ENCODE measurements at places on chromosomes 3 and 15.

- no peak for DNase-seq
Measured at GRCh38 chr3:132399054-132399929, 18.0 kb upstream of the DNAJC13 start.

- no peak for DNase-seq
Measured at GRCh38 chr3:27568393-27568792, 84.2 kb upstream of the SLC4A7 start.

GRCh38 chr15:85788771-85789495 is 5.8 kb downstream of the KLHL25 start:
- DNase-seq, result no peak

DNA sequence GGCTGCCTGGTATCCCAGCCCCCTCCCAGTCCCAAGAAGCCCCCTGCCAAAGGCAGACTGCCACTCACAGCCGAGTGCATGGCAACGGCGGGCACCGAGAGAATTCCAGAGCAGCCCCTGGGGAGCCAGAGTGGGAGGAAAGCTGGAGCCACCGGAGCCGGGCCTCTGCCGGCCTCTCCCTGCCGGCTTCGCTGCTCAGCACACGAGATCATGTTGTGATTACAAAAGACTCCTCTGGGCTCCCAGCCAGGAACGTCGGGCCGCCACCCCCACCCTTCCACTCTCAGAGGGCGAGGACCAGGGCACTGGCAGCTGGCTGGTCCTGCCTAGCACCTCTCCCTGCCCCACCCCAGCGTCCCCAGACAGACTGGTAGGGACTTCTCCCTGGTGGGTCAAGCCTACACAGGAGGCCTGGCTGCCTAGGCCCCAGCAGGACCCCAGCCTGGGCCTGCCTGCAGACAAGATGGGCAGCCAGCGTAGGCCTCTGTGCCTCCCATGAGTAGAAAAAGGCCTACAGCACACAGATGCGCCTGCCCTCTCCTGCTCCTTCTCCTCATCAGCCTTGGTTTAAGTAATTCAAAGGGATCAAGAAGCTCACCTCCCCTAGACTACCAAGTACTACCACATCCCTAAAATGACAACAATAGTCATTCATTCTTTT is at the start of gene CCDC9B:
Gene CCDC9B (minus strand): TSS at position 200 of the 661 bp plus-strand sequence. CDS start 120 bp downstream, at position 80.
- no peak for DNase-seq

DNA sequence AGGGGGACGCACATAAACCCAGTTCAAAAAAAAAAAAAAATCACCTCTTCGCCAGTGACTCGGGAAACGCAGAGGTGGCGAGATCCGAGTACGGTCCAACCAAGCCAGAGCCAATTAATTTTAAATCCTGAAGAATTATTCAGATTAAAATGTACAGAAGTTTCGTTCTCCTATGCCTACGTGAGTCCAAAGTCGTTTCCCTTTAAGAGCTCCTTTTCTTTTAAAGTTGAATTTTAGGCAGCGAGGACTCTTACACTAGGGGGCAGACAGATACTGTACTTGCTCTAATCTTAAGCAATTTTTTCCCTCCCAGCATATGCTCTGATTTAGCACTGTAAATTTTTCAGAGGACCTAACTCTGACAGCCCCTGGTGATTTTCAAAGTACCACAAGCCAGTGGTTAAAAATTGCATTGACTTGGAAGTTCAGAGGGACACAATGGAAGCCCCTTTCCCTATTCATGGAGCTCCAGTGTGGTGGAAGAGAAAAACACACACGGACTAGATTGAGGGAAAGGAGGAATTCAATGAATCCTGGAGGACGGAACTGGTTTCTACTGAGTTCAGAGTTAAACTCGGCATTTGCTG is 3.3 kb upstream of the NR2F2 start:
- DNase-seq, result no peak

Measured in stimulated activated CD8-positive, alpha-beta memory T cell treated with anti-CD3 and anti-CD28 coated beads, Interleukin-7, amount 100 ng/mL, for 24 hours (primary cell).